NCI-H460 (cell line): ENCODE measurements at places on chromosomes 4 and X. TPM values are rescaled to one million over a fixed set of nuclear protein-coding genes. Genes with fewer than 3 reads are reported as not detected.

The NUDT11 gene
- total RNA-seq: 29.4 and 30.6 TPM in 2 replicates

GRCh38 chr4:3485011-3485791 is 22.1 kb downstream of the DOK7 start:
- no peak for DNase-seq

The CFAP47 gene
- 0.15 and 0.20 TPM in 2 replicates for total RNA-seq

DNA sequence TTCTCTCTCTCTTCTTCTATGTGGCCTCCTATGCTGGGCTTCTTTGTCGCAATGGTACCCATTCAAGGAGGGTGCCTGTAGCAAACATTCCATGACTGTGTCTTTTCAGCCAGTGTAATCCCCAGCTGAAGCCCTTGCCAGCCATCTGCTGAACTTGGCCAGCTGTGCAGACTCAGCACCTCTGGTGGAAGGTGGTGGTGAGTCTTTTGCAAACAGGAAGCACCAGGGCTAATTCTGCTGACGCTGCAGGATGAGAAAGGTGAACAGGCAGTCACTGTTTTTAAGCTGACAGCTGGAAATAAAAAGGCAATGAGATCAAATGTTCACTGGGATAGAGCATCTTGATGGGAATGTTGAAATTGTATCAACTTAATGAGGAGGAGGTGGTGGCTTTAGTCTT is 298.7 kb upstream of the CLNK start:
- DNase-seq: no peak

DNA sequence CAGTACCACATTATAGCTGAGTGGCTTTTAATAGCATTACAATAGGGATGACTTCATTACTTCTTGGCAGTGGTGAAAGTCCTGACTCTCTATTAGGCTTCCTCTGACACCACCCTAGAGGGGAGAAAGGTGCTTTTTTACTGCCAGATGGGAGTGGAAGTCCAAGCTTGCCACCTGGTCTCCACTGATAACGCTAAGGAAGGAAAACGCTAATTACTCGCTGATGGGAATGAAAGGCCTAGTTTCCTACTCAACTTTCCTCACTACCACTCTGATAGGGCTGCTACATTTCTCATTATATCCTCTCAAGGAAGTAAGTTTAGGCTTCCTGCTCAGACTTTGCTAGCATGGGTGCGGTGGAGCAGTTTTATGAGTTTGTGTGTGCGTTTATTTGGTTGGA is 62.3 kb upstream of the PAGE3 start:
- DNase-seq: no peak

DNA sequence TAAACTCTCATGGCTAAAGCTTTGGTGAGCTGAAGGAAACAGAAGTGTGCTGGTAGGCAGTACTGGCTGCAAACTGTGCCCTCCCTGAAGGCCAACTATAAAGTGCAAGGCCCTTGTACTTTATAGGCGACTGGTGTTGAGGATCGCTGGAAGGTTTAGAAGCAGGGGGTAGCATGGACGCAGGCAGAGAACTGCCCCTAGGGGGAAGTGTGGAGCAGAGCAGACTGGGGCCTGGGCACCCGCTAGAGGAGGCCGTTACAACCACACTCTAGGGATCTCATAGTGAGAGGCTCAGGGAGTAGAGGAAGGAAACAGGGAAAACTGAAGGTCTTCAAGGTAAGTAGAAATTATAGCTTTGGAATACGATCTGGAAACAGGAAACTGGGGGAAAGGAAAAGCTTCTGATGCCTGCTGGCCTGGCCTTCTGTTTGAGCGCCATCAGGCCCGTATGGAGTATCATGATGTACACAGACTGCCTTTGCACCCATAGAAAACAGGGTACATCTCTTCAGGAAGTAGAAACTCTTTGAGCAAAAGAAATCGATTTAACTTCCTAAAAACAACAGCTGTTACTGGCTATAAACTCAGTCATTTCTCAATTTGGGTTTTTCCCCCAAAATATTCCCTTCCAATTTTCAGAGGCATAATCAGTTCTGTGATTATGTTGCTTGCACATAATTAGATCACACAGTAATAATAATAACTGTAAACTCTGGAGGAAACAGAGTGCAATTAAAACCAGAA is 23.9 kb upstream of the TMSB4X start:
- no peak for DNase-seq

The MAGEB2 gene
- total RNA-seq: 60.3 and 66.4 TPM in 2 replicates

- DNase-seq: no peak
These were observed 10.3 kb downstream of the NCBP2L start for GRCh38 chrX:107787827-107788226.

- DNase-seq: no peak
These were observed 268.7 kb downstream of the SPOCK3 start for GRCh38 chr4:166965562-166965961.

GRCh38 chrX:6292599-6292998 is 63.9 kb upstream of the NLGN4X start:
- no peak for DNase-seq

DNA sequence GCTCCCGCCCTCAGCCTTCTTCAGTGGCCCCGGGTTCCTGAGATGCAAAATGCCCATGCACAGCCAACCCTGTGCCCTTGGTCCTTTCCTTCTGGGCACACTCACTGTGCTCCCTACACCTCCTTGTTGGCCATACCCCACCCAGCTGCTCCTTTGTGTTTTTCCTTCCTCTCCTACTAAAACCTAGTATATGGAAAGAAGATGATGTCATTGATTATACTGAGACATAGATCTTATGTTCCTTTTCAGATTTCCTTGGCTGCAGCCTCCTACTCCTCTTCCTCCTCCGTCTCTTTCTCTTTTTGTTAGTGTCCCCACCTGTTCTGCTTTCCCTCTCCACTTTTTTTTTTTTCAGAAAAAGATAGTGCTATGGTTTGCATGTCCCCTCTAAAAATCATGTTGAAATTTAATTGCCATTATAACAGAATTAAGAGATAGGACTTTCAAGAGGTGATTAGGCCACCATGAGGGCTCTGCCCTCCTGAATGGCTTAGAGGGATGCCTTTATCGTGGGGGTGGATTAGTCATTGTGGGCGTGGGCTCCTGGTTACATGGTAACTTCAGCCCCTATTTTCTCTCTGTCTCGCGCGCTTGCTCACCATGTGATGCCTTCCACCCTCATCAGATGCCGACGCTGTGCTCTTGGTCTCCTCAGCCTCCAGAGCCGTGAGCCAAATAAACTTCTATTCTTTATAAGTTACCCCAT is 254.9 kb upstream of the GATB start:
- no peak for DNase-seq

GRCh38 chr4:37066159-37066558 is 178.4 kb upstream of the NWD2 start:
- no peak for DNase-seq

- no peak for DNase-seq
These were observed 412.7 kb upstream of the TENM3 start for GRCh38 chr4:181830404-181831035.

DNA sequence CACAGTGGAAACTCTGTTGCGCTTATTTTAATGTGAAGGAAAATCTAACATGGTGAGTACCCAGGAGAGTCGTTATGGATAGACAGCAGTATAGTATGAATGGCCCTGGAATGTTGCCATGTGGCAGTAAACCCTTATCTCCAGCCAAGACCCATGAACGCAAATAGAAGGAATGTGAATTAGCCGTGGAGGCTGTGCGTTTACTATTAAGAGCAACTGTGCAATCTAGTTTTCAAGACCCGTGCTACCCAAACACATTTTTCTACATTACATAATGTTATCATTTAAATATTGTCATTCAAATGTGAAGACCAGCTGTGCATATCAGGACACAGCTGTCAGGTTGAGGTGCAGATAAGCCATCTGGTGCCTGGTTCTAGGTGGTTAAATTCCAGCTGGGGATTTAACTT is 13.3 kb upstream of the AGA start:
- DNase-seq: no peak

GRCh38 chr4:123675567-123675966 is 279.0 kb downstream of the SPRY1 start:
- no peak for DNase-seq

DNA sequence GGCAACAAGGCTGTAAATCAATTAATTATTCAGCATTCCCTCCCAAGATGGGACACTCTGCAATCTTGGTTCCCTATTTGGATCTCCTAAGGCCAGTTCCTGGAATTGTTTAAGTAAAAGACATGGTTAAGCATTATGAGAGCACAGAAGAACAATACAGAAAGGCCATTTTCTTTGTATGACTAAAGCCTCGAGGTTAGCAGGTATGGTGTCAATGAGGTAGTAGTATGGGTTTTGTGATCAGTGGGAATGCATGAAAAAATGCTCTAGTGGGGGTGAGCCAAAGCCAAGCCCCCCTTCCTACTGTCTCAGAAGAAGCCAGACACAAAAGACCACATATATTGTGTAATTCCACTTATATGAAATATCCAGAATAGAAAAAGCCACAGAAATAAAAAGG is 61.7 kb upstream of the S100G start:
- no peak for DNase-seq

The NRK gene
- not detected in 2 replicates for total RNA-seq

The HMX1 gene
- 0.20 TPM in 1 of 2 replicates, not detected in the other for total RNA-seq

GRCh38 chr4:143294310-143294709 is 42.4 kb upstream of the GAB1 start:
- DNase-seq: no peak

- DNase-seq: no peak
These were observed 19.3 kb downstream of the SLC25A53 start for GRCh38 chrX:104137496-104137895.

GRCh38 chr4:25896776-25897539 is 17.1 kb upstream of the SMIM20 start:
- DNase-seq: no peak

The GDPD2 gene
- total RNA-seq: not detected in 2 replicates

- DNase-seq: no peak
These were observed 28.3 kb downstream of the ZFYVE28 start for GRCh38 chr4:2390146-2390545.

DNA sequence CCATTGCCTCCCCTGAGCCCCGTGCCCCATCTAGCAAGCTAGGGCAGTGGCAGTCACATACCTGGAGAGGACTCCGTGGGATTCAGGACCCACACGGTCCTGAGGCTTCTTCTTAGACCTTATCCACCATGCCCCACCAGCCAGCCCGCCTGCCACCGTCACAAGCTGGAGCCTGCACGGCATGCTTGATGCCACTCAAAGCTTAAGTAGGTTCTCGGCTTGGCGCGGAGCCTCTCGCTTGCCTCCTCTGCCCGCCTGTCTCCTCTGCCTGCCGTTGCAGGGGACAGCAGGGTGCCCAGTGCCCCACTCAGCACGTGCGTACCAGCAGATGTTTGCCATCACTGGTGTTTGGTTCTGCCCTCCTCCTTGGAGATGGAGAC is 14.1 kb downstream of the PSAPL1 start:
- DNase-seq: no peak

The PCDH18 gene
- 0.35 and 0.46 TPM in 2 replicates for total RNA-seq

The ELF2 gene
- total RNA-seq: 23.0 and 23.7 TPM in 2 replicates

GRCh38 chr4:131419147-131419546 is 1729.9 kb upstream of the PCDH10 start:
- no peak for DNase-seq

The NR3C2 gene
- total RNA-seq: 0.12 and 0.15 TPM in 2 replicates

- DNase-seq: no peak
These were observed 72.8 kb downstream of the MANBA start for GRCh38 chr4:102687982-102688433.

DNA sequence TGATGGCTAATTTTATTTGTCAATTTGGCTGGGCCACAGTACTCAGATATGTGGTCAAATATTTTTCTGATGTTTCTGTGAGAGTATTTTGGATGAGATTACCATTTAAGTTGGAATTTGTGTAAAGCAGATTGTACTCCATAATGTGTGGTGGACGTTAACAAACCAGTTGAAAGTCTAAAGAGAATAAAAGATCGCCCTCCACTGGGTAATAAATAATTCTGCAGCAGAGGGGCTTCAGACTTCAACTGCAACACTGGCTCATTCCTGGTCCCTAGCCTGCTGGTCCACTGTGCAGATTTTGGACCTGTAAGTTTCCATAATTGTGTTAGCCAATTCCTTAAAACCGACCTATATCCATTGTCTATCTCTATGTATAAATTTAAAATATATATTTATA is 540.3 kb downstream of the PCDH18 start:
- no peak for DNase-seq

The SLC26A1 gene
- total RNA-seq: 0.61 and 1.1 TPM in 2 replicates

GRCh38 chr4:112895811-112896608 is 153.4 kb upstream of the ANK2 start:
- DNase-seq: no peak

The ANK2 gene
- total RNA-seq: 22.5 and 24.0 TPM in 2 replicates

DNA sequence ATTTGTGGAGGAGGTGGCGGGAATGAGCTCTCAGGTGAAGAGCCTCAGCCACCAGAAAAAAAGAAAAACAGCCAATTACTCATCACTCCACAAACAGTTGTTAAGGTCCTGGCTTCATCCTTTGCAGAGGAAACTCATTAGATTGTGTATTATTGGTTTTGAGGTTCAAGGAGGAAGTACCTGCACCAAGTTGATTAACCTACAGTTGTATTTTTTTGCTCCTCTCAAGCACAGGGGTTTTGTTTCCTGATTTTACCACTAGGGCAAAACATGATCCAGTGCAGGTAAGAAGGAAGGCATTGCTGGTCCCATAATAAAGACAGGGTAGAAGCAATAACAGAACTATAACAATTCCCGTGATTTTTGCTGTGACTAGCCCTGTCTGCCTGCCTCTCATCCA is 84.0 kb upstream of the QRFPR start:
- DNase-seq: no peak

- DNase-seq: peak; percentile 57
These were observed 855 bp downstream of the GPRASP2 start for GRCh38 chrX:102712981-102713625.

GRCh38 chr4:41541687-41542094 is 3.7 kb downstream of the LIMCH1 start:
- no peak for DNase-seq

The DUSP21 gene
- not detected in 2 replicates for total RNA-seq

GRCh38 chrX:66914080-66914479 is 275.2 kb upstream of the EDA2R start:
- no peak for DNase-seq

The GPAT3 gene
- total RNA-seq: 69.2 and 80.5 TPM in 2 replicates

DNA sequence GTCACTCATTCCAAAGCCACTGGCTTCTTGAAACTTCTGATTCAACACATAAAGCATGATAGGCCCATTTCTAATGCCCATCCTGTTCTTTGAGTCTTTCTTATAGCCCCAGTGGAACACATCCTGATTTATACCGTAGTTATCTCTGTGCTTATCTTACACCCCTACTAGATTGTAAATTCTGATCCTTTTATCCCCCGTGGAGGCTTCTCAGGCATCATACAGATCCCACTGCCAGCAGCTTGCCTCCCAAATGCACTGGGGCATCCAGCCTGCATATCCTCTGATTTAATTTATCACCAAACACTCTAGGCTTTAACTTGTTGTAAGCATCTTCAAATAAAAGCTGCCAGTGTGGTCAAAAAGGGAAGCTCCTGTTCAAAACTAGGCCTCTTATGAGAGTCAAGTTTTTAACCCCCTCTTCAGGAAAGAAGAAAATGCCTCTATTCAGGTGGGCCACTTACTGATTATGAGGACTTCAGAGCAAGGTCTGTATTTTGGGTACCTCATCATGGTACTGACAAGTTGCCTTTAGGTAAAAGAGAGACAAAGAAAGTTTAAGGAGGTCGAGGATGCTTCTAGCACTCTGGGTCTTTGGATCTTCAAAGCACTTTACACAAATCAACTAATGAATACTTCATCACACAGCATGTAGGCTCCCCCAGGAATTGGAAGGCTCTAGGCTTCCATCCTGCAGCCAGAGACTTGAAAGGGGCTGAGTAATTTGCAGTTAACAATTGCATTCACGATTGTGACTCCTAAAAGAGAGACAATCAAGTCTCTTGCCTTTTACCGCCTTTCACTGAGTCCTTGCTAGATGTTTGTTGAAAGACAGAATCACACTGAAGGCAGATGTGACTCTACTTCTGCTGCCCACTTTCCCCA is 95.8 kb upstream of the LDB2 start:
- no peak for DNase-seq

GRCh38 chr4:42412251-42412650 is 15.0 kb downstream of the SHISA3 start:
- no peak for DNase-seq

The SLITRK4 gene
- total RNA-seq: 95.2 and 109 TPM in 2 replicates

The SORCS2 gene
- not detected in 2 replicates for total RNA-seq

The FDCSP gene
- not detected in 2 replicates for total RNA-seq
